NCI-H1694 treated with DMSO at 0.1 percent for 48 hours (cell line): ENCODE measurements at places on chromosomes 11 and 22.
A peak's percentile ranks its signal among the peaks of the same experiment; 100 is the strongest.

DNA sequence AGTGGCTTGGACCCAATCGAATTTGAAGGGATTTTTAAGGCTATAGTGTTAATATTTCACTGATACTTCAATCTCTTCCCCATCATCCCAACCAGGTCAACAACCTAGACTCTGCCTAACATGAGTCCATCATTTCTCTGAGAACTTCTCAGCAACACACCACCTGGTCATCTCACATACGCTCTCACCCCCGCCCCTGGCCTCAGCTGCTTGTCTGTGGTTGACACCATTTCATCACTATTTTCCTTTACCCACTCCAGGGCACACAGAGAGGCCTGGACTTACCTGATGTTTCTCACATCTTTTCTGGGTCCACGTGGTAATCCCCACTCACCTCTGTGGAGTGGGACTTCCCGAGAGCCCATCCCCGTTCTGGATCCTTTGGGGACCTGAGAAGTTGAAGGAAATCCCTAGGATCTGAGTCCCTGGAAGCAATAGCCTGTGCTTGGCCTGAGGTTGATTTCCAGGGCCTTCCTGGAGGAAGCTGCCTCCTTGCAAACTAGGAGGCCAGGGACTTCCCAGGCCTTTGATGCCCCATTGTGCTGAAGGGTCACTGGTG, 3.2 kb downstream of the P2RX3 start:
- no peak for DNase-seq

GRCh38 chr11:66107600-66108510, 37.8 kb downstream of the PACS1 start:
- no peak for DNase-seq

GRCh38 chr11:26193694-26194365, 138.1 kb upstream of the ANO3 start:
- DNase-seq, result no peak

DNA sequence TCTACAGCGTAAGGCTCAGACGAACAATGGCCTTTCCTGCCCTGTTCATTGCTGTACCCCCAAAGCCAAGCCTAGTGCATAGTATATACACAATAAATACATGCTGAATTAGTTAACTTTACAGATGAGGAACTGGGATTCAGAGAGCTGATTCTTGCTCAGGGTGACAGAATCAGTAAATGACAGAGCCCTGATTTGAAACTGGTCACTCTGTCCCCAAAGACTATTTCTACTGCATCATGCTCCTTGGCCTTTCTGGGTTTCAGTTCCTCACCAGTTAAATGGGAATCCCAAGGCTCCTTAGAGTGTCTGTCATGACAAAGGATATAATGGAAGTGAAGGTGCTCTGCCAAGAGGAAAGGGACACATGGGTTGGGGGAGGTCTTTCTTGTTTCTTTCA, 50.5 kb upstream of the TSKU start:
- no peak for DNase-seq

DNA sequence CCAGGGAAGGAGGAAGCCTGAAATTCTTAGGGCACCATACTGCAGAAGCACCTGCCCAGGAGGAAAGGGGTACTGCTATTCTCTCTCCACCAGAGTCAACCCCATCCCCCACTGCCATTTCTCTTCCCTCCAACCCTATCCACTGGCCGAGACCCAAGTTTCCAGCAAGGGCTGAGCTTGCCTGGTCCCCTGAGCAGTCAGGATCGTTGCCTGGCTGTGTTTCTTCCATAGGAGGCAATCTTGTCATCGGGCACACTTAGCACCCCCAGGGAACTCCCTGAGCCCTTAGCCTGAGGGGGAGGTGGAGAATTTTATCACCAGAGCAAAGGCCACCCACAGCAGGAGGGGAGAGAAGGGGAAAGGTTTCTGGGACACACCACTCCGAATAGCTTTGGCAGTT, 115.8 kb upstream of the NECTIN1 start:
- DNase-seq, result no peak

GRCh38 chr11:73188301-73188700, 29.8 kb upstream of the P2RY2 start:
- no peak for DNase-seq

GRCh38 chr11:95058621-95059020, 8.1 kb upstream of the SRSF8 start:
- DNase-seq, result no peak

- no peak for DNase-seq
Measured at GRCh38 chr11:47571895-47572294, 6.5 kb downstream of the PTPMT1 start.

GRCh38 chr11:32894149-32894827, 1.7 kb downstream of the QSER1 start:
- peak; percentile 89 for DNase-seq

GRCh38 chr22:19715188-19715930, 1.1 kb downstream of the SEPTIN5 start:
- no peak for DNase-seq

- DNase-seq, result no peak
Measured at GRCh38 chr22:37203354-37204044, 8.8 kb downstream of the SSTR3 start.

DNA sequence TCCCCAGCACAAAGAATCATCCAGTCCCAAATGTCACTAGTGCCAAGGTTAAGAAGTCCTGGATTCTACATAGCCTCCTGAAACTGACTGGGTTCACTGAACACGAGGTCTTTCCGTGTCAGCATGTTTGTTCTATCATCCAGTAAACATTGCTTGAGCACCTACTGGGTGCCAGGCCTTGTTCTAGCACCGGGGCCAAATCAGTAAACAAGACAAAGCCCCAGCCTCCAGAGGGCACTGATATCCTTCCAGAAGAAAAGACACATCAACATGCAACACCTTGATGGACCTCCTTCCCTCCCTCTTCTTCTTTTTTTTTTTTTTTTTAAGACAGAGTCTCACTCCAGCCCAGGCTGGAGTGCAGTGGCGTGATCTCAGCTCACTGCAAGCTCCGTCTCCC, 26.9 kb downstream of the TPST2 start:
- no peak for DNase-seq

- no peak for DNase-seq
Measured at GRCh38 chr11:66072081-66072480, 2.0 kb downstream of the PACS1 start.

DNA sequence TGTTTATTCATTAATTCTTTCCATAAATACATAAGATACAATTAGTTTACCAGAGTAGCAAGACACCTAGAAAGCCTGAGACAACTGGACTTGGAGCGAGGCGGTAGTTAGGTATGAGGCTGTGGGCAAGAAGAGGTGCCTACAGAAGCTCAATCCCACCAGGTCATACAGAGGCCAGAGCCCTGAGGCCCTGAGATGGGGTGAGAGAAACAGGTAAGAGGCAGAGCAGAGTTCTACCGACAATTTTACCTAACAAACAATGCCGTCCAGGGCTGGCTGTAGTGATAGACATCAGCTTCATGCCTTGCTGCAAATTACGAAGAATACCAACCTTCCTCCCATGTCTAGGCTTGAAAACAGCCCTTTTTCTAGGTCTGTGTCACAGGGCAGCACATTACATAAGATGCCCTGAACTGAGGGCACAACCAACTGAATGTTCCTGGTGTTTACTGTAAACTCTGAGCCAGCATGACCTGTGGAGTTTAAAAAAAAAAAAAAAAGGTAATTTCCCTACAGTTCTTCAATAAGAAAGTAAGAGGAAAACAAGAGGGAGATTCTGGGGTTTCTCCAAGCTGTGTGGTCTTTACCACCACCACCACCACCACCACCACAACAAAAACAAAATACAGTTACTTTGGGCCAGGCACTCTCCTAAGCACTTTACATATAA, 105.8 kb downstream of the GAB2 start:
- no peak for DNase-seq

- DNase-seq, result no peak
Measured at GRCh38 chr11:89489930-89490329, 1.2 kb downstream of the NOX4 start.

- no peak for DNase-seq
Measured at GRCh38 chr22:40728731-40729189, 49.5 kb downstream of the MCHR1 start.

GRCh38 chr11:134293119-134294113, 17.2 kb downstream of the GLB1L3 start:
- DNase-seq, result no peak

GRCh38 chr11:105701098-105701497, 91.2 kb downstream of the GRIA4 start:
- DNase-seq, result no peak

DNA sequence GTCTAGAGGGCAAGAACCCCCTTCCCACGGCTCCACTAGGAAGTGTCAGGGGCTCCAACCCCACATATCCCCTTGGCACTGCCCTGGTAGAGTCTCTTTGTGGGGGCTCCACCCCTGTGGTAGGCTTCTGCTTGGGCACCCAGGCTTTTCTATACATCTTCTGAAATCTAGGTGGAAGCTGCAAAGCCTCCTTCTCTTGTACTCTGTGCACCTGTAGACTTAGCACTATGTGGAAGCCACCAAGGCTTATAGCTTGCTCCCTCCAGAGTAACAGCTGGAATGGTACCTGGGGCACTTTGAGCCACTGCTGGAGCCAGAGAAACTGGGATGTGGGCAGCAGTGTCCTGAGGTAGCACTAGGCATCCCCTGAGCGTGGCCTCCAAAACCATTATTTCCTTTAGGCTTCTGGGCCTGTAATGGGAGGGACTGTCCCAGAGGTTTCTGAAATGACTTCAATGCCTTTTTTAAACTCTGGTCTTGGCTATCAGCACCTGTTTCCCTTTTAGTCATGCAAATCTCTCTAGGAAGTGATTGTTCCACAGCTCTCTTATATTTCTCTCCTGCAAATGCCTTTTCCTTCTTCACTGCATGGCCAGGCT, 68.4 kb downstream of the TRAF6 start:
- no peak for DNase-seq

- no peak for DNase-seq
Measured at GRCh38 chr11:46719048-46719542, at the start of gene F2. F2 (plus strand) TSS chr11:46719213; CDS start chr11:46719236, 23 bp downstream.

GRCh38 chr11:72584293-72584938, 89.8 kb downstream of the PDE2A start:
- no peak for DNase-seq

GRCh38 chr11:15213471-15214231, 98.9 kb downstream of the INSC start:
- DNase-seq, result no peak

DNA sequence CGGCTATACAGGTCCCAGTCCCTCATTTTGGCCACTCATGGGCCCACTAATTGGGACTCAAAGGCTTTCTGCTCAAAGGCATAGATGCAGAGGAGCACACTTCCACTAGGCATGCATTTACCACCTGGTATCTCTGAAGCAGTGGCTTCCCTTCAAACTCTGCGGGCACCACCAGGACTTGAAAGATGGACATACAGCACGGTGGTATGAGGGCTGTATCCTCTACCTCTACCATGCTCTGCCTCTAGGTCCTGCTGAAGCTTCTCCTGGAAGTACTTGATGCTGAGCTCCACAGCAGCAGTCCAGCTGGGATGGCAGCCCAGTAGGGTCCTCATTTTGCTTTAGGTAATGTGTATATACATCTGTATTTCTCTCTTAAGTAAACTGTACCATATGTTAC, 49.9 kb downstream of the RAB6A start:
- no peak for DNase-seq

DNA sequence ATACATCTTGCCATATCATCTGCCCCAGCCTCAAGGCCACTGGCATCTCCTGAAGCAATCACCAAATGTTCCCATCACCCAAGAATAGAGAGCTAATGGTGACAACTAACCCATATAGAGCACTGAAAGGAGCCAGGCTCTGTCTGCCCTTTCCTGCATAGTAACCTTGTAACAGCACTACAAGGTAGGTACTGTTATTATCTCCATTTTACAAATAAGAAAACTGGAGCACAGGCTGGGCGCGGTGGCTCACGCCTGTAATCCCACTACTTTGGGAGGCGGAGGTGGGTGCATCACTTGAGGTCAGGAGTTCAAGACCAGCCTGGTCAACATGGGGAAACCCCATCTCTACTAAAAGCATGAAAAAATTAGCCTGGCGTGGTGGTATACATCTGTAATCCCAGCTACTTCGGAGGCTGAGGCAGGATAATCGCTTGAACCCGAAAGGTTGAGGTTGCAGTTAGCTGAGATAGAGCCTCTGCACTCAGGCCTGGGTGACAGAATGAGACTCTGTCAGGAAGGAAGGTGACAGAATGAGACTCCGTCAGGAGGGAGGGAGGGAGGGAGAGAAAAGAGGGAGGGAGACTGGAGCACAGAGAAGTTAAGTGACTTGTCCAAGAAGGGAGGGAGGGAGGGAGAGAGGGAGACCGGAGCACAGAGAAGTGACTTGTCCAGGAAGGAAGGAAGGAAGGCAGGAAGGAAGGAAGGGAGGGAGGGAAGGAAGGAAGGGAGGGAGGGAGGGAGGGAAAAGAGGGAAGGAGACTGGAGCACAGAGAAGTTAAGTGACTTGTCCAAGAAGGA, 2.2 kb downstream of the SLC35F2 start:
- DNase-seq, result no peak

DNA sequence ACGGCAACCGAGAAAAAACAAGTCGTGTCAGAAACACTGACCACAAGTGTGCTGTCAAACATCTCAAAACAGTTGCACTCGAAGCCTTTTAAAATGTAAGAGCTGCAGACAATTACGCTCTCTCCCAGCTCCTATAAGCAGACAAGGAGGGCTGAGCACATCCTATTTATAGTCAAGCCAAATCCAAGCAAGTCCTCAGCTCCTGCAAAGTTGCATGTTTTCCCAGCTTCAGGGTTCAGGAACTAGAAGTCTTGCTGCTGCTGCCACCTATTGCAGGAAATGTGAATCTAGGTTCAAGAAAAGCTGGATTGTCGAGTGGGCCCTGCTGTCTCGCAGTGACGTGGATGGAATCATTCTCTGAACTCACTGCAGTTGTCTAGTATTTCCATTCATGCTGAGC, 15.5 kb downstream of the EFCAB6 start:
- DNase-seq, result peak; percentile 58

DNA sequence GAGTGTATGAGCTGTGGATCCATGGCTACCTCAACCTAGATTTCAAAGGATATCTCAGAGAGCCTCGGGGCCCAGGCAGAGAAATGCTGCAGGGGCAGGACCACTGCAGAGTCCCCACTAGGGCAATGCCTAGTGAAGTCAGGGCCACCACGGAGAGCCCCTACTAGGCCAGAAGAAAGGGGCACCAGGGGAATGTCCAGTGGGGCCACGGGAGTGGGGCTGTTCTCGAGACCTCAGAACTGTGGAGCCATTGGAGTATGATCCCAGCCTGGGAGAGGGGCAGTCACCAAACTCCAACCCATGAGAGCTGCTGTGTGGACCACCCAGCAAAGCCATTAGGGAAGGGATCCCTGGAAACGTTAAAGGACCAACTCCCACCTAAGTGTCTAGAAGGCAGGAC, 24.5 kb downstream of the RTL6 start:
- no peak for DNase-seq

DNA sequence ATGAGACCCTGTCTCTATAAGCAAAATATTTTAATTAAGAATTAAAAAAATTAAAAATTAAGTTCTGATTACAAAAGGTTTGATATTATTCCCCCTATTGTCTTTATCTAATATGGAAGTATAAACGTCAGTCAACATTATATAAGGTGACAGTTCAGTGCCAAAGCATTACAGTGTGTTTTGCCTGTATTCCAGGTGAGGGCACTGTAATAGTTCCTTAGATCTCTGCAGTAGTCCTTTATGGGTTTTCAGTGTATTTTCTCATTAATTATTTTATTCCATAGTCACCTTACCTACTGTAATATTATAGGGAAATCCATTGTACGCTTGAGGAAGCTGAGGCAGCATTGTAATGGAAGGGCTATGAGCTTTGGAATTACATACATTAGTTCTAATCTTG, 33.0 kb downstream of the FAR1 start:
- no peak for DNase-seq

- DNase-seq, result peak; percentile 52
Measured at GRCh38 chr22:43745783-43746356, 66.2 kb downstream of the EFCAB6 start.
